ENCODE measurements at places on chromosomes 3 and 15.

GRCh38 chr3:99393961-99394360 lies 244.4 kb upstream of the COL8A1 start:
- DNase-seq = no peak

- no peak for DNase-seq
Measured at GRCh38 chr3:12170207-12170606, 11.5 kb upstream of the TIMP4 start.

GRCh38 chr15:55587321-55588069 lies 650 bp downstream of the PYGO1 start:
- DNase-seq = peak; percentile 18

DNA sequence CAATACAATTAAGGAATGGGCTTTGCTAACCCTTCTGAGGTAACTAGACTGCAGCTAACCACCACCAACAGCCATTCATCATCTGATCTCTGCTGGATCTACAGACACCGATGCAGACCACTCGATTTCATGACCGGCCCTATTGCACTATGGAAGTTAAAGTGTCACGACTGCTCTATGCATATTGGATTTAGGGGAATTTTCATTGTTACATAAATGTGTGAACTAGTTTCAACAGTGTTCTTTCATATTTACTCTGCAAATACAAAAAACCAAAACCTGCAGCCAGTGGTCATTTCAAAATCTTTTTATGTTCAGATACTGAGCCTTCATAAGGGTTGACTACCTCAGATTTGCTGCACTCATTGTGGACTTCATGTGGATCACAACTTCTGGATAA lies 14.5 kb downstream of the CDV3 start:
- no peak for DNase-seq

- no peak for DNase-seq
Measured at GRCh38 chr3:186264608-186265400, 97.2 kb downstream of the DGKG start.

Data from fibroblast of skin of left quadriceps (primary cell).